Stimulated activated CD8-positive, alpha-beta memory T cell treated with anti-CD3 and anti-CD28 coated beads, Interleukin-7, amount 100 ng/mL, for 1 hour (primary cell): ENCODE measurements at places on chromosomes 4 and X.

GRCh38 chr4:102295153-102295862, 50.0 kb downstream of the SLC39A8 start:
- DNase-seq: no peak

DNA sequence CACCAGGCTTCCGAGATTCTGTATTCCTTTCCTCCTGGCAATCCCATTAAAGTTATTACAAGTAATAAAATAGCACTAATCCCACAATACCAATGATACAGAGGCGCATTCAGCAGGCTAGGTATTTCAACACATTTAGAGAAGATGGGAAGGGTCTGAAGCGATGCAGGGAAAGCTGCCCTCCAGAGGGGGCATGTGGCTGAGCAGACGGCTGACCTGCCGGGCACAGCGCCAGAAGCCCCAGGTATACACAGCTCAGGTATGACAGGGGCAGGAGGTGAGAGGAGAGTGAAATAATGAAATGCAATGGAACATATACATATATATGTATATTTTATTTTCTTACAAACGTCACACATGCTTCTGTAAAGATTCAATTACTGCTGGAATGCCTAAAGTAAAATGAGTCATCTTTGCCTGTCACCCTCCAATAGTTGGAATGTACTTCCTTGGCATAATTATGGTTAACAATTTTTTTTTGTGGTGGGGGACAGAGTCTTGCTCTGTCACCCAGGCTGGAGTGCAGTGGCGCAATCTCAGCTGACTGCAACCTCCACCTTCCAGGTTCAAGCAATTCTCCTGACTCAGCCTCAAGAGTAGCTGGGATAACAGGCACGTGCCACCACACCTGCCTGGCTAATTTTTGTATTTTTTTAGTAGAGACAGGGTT, 21.3 kb upstream of the CDKN2AIP start:
- DNase-seq: no peak

DNA sequence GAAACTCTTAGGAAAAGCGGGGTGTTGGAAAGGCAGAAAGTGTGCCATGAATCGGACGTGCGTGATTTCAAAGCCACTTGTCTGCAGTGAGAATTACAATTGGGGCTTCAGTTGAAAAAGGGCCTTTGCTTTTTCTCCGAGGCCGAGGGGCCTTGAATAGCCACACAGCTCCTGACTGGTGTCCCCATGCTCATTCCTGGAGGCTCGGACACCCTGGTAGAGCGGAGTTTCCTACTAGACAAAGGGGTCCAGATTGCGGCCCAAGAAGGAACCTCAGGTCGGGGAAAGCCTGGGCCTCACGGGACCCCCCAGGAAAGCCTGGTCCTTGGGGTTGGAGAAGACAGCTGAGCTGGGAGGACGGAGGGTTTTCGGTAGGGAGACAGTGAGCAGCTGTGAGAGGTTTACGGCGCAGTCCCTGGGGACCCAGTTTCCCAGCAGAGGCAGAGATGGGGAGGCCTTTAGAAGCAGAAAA, 3.0 kb upstream of the SHOX start:
- DNase-seq: no peak

DNA sequence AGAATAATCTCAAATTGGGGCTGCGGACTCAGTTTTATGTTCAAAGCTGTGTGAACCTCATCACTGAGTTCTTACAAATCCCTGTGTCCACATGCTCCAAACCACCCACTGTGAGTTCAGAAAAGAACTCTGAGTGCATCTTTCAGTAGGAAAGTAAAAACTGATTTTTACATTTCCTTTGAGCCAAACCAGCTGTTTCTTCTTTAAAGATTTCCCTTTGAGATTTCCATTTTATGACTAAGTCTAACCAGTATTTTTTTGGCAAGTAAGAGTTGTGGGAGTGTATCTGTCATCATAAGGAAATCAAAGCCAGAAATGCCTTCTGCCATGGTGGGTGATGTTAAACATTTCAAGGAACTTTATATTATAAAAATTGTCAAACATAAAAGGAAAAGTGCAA, 100.0 kb downstream of the TET2 start:
- DNase-seq: no peak

GRCh38 chr4:6020613-6021012, 2.4 kb upstream of the C4orf50 start:
- DNase-seq: no peak

GRCh38 chr4:41454423-41454822, 83.5 kb upstream of the LIMCH1 start:
- no peak for DNase-seq

DNA sequence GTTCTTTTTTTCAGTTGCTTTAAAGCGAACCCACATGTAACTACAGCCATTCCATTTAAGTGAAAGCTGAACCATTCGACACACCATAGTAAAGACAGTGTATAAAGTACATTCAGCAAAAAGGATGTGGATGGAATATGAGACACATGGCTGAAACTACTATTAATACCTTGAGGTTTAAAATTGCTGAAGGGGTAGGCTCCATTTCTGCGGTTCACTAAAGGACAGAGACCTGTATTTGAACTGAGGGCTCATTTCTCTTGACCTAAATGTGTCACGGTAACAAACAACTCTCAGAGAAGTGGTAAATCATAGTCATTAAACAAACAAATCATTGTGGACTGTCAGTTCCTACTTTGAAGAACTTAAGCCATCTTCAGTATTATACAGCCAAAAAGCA, 1085.6 kb upstream of the TENM3 start:
- no peak for DNase-seq

DNA sequence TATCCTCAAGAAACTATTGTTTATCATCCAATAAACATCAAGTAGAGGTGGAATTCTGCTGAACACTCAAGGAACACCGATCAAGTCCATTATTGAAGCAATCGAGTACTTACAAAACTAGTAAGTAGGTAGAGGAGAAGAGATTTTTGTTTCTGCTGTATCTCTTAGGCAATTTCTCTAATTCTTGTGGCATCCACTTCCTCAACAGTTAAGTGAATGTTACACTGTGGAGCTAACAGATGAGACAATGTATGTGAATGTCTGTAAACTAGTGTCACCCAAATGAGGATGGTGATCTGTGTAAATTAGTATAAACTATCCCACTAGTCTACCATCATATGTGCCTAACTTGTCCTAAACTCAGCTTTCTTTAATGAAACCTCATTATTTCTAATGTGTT, 261.6 kb downstream of the ARHGAP24 start:
- no peak for DNase-seq

DNA sequence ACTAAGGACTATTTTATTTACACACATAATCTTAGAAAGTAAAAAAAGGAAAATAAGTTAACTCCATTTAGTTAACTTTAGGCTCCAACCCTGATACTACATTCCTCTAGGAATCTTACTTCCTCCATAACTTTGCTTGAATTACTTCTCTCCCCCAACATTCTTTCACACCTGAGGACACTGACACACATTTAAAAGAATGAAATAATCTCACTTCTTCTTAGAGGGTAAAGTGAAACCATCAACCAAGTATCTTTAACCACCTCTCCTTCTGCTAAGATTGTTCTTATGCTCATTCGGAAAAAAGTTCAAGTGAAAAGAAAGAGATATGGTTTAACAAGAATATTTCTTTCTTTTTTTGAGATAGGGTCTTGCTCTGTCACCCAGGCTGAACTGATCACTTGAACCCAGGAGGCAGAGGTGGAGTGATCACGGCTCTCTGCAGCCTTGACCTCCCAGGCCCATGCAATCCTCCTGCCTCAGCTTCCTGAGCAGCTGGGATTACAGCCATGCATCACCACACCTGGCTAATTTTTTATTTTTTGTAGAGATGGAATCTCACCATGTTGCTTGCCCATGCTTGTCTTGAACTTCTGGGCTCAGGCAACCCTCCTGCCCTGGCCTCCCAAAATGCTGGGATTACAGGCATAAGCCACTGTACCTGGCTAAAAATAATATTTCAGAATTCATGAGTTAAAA, 28.5 kb downstream of the SLC25A4 start:
- DNase-seq: no peak

DNA sequence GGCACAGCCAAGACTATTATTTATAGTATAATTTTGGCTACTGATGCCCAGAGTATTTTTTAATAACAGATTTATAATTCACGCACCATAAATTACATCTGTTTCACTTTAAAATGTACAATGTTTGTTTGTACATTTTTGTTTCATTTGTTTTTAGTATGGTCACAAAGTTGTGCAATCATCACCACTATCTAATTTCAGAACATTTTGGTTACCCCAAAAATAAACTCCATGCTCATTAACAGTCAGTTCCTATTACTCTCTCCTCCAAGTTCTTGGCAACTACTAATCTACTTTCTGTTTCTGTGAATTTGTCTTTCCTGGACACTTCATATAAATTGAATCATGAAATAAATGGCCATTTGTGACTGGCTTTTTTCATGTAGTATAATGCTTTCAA, 176.7 kb downstream of the SH3BGRL start:
- no peak for DNase-seq
